AG09309 (cell line): ENCODE measurements at places on chromosomes 3 and 15.

GRCh38 chr15:67815036-67815592, 10.2 kb upstream of the SKOR1 start:
- DNase-seq = no peak

GRCh38 chr3:9101286-9101685, 138.0 kb upstream of the RAD18 start:
- no peak for DNase-seq

GRCh38 chr3:175227126-175227525, 368.0 kb downstream of the NAALADL2 start:
- DNase-seq = no peak

DNA sequence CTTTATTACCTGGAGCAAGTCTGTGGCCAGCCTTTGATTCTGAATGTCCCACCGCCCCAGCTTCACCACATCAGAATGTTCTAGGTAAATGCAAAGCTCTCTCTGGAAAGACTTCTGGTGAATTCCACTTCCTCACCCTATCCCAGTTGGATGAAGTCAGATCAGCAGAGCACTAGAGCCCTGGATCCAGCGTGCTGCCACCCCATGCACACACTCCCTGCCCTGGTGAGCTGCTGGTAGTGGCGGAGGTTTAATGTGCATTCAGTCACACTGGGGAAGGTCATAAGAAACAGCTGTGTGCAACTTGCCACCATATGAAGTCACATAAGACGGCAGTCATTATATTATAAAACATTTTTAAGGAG, 16.3 kb upstream of the SLC41A3 start:
- no peak for DNase-seq

- DNase-seq = no peak
Observed at GRCh38 chr3:103513003-103513402, 1078.2 kb downstream of the ZPLD1 start.
